ENCODE measurements at places on chromosomes 5 and 9. TPM values are rescaled to one million over a fixed set of nuclear protein-coding genes. Genes with fewer than 3 reads are reported as not detected.

Gene ECSCR
- 404 TPM for total RNA-seq

Gene CNTNAP3B
- total RNA-seq = 87.2 TPM

Gene SHB
- 32.8 TPM for total RNA-seq

Gene DND1
- total RNA-seq = 0.14 TPM

Gene GRIN3A
- not detected for total RNA-seq

- DNase-seq = peak; percentile 81
Observed at GRCh38 chr9:81522716-81523551, 166.4 kb downstream of the TLE1 start.

DNA sequence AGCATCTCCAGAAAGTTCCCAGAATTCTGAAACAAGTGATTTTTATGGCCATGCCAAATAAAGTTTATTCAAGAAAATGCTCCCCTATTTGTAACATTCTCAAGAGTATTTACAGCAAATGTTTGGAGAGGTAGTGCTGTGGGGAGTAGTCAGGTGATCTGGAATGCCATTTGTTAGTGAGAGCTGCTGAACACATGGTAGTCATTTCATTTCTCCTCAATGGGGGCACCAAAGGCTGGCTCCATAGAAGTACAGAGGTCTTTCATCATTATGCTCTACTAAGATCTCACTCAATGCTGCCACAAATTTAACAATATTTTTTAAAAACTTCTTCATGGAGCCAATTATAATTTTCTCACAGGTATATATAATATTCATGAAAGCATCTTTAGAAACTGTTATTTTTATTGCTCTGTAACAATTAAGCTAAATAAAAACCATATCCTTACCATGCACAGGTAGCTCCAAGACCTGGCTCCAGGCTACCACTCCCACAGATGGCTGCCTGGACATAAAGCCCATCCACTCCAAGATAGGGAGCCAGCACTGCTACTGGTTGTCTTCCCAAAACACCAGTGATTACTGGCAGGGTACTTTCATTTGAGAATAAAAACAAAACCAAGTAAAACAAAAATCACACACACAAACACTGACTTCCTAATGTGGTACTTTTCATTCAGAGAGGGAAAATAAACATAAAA is 200.8 kb downstream of the PLK2 start:
- no peak for DNase-seq

DNA sequence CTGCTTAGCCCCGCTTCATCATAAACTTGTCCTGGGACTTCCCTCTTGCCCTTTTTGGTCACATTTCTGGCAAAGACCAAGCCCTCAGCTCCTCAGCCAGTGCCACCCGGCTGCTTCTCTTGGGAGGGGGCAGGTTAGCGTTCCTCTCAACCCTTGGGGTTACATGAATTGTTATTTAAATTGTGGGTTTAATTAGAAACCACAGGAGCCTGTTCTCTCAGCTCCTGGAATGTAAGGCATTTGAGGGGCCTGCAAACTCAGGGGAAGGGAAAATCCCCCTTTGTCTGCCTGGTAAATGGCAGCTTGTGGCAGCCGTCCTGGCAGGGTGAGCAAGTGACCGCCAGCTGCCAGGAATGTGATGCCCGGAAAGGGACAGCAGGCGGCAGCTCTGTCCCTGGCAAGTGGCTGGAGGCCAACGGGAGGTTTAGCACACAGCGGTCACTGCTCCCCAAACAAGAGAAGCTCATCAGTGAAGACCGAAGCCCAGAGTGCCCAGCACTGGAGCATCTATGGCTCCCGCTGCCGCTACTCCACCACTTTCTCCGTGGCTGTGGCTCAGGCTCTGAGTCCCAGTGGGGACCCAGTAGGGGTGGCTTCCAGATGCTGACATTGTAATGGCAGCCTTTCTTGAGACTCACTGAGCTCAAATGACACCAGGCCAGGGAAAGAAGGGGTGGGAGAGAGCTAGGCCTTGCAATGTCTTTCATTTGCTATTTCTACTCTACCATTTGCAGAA is 51.7 kb downstream of the SHB start:
- DNase-seq = peak; percentile 74

DNA sequence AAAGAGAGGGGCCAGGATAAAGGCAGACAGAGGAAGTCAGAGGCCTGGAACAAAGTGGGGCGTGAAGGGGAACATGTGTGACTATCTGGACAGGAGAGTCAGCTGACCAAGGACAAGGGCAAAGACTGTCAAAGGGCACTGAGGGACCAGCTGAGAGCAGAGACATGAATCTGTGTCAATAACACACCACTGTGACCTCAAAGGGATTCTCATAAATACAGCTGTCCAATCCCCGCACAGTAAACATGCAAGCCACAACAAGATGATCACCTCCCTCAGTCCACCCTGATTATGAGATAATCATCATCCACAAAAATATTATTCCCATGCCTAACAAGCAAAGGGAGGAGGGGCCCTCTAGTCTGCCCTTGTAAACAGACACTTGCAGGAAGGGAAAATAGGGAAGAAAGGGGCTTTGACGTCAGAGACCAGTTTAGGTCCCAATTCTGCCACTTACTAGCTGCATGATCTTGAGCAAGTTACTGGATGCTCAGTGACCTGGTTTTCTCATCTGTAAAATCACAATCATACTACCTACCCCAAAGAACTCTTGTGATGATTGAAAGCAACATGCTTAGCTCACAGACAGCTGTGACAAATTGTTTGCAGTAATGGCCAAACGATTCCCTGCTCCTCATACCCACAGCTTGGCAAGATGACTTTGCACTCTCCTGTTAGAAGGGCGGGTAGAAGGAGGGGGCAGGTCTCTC is 41.8 kb downstream of the RAPGEF1 start:
- no peak for DNase-seq

- no peak for DNase-seq
Observed at GRCh38 chr9:34589636-34590380, at the start of gene CNTFR. CNTFR (minus strand) TSS chr9:34589724; CDS start chr9:34568981, 20,743 bp downstream.

DNA sequence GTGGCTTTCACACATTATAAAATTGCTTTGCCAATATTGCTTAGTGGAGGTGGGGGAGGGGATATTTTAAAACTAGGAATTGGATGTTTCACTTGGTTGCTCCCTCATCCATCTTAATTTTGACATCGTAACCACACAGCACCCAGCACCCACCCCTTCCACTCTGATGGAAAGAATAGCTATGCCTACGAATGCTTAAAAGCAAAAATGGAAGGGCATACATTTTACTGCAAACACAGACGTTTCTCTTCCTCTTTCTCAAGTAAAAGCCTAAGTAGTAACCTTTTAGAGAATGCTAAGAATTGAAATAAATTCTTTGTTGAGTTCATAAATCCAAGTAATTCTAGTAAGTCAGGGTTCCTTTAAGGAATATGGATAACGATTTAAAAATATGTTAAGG is 69.9 kb downstream of the JAKMIP2 start:
- DNase-seq = no peak

DNA sequence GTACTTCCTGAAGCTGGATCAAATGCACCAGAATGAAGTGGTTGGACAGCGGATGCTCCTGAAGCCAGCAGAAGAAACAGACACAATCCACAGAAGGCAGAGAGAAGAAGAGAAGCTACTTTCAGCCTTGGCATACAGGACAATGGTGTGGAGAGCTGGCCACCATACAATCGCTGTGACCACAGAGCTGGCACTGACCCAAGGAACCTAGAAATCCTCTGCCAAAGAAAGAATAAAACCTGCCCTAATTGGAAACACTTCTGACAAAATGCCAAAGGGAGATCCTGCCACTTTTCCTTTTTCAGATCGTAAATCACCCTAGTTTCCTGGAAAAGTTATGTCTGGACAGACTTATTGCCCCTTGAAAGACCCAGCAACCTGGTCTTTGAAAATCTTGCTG is 77.8 kb downstream of the BAAT start:
- DNase-seq = peak; percentile 11

DNA sequence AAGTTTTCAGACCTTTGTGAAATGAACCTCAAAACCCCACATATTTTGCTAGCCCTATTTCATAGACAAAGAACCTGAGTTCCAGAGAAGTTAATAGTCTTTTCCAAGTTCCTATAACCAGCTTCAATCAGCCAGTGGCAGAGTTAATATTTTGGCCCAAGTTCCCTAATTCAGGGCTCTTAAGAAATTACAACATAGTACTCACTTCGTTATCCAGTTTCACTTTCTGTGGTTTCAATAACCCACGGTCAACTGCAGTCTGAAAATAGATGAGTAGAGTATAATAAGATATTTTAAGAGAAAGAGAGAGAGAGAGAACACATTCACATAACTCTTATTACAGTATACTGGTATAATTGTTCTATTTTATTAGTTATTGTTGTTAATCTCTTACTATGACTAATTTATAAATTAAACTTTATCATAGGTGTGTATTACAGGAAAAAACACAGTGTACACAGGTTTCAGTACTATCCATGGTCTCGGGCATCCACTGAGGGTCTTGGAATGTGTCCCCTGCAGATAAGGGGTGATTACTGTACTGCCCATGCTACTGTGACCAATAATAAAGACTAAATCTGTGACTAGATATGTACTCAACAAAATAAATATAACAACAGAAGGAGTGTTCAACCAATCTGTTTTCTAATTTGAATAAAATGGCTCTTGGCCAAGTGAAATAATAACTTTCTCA is 9.3 kb upstream of the MYOT start:
- DNase-seq = no peak

- no peak for DNase-seq
Observed at GRCh38 chr5:132838516-132839282, 8.3 kb upstream of the SHROOM1 start.

- no peak for DNase-seq
Observed at GRCh38 chr5:164449460-164449859, 944.0 kb downstream of the MAT2B start.

GRCh38 chr9:134165357-134166315 is 1.3 kb upstream of the RNU6ATAC start:
- peak; percentile 45 for DNase-seq

All from dermis blood vessel endothelial cell (primary cell).